Adipocyte (in vitro differentiated cells): ENCODE measurements at places on chromosomes 4 and X.

GRCh38 chr4:7463566-7464258 is 29.0 kb upstream of the PSAPL1 start:
- no peak for DNase-seq

- no peak for DNase-seq
These were observed 152.2 kb downstream of the ASMT start for GRCh38 chrX:1767026-1767425.

- no peak for DNase-seq
These were observed 7.4 kb downstream of the PCGF3 start for GRCh38 chr4:712916-713632.

GRCh38 chrX:130789793-130790192 is 113.2 kb downstream of the ENOX2 start:
- DNase-seq: no peak

GRCh38 chrX:153523269-153523668 is 5.8 kb downstream of the ATP2B3 start:
- no peak for DNase-seq

DNA sequence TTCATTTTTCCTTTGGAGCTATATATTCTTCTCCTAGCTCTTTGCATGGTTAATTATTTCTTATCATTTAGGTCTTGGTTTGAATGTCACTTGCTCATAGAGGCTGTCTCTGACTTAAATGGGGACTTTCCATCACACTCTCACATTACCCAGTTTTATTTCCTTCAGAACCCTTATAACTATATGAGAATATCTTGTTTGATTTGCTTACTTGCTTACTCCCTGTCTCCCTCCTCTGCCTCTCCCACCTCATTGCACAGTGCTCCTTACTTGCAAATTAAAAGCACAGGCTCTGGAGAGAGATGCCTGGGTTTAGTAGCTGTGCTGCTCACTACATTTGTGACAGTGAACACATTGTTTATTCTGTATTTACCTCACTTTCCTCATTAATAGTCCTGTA is 174.6 kb downstream of the SOWAHB start:
- peak; percentile 56 for DNase-seq

GRCh38 chr4:157220371-157220881 is at the start of gene GRIA2:
GRIA2 (plus strand) TSS chr4:157220728; CDS start chr4:157221043, 315 bp downstream.
- peak; percentile 78 for DNase-seq
